ENCODE measurements at places on chromosomes 5 and 9.

DNA sequence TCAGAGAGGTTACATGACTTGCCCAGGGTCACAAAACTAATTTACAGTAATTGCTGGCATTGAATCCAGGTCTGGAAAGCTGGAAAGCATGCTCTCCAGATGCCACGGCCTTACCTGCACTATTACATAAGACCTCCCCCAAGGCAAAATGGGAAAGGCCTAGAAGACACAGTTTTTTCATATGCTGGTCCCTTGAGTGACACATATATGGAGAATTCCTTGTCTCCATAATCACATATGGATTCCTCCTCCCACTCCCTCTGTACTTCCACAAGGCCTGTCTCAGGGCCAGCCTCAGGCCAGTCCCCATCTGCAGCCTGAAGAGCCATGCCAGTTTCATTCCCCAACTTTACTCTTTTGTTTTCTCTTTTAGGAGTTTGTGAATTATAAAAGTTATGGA, 28.6 kb upstream of the MEIKIN start:
- no peak for DNase-seq

- DNase-seq = no peak
Observed at GRCh38 chr5:79561525-79561893, 47.6 kb upstream of the HOMER1 start.

GRCh38 chr5:34525761-34526160, 130.4 kb upstream of the RAI14 start:
- no peak for DNase-seq

GRCh38 chr5:122141751-122142150, 12.4 kb downstream of the ZNF474 start:
- no peak for DNase-seq

GRCh38 chr5:101580591-101580990, 677.5 kb upstream of the ST8SIA4 start:
- no peak for DNase-seq

GRCh38 chr5:73820326-73820725, 194.3 kb downstream of the ARHGEF28 start:
- DNase-seq = no peak

DNA sequence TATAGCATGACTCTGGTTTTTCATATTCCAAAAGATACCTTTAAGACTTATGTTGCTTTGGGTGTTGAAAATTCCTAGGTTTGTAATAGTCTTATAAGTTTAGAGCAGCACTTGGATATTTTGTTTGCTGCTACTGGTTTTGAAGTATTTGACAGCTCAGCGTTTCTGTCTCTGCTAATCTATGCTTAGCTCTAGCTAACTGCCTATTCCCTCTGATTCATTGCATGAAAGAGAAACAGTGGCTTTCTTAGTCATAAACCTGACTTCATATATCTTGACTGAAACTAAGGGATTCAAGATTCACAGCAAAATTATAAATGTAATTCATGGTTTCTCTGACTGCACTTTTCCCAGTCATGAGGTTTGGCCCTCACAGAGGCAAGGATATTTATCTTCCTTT, 35.6 kb upstream of the ANXA1 start:
- DNase-seq = no peak

DNA sequence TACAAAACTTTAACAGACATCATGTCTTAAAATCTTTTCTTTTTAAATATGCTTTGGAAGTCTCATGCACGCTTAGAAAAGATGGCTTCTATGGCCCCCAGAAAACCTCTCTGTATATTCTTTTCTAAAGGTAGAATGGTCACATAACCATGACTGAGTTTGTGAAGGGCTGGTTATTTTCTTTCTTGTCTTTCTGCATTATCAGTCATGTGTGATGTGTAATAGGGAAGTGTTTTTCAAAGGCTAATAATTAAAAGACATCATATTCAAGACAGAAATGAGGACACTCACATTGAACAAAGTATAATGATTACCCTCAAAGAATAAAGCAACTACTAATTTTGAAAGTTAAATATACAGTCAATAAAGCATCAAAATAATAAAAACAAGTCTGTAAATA, 253.4 kb downstream of the TRPM3 start:
- no peak for DNase-seq

DNA sequence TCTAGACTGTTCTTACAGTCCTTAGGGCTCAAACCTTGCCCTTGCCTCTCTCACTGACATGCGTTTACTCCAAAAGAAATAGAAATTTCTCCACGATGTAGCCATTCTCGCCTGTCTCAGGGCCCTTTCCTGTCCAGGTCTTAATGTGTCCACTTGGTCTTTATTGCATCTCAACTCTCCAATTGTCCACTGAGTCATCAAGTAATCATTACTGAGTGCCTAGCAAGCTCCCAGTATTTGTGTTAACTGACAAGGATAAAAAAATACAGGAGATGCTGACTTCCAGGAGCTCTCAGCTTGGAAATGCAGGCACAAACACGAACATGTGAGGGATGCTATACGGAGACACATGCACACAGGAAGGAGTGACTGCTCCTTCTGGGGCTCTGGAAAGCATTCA, 147.3 kb downstream of the ARSB start:
- DNase-seq = no peak

- DNase-seq = no peak
Observed at GRCh38 chr5:95876782-95877181, 54.3 kb upstream of the GLRX start.

DNA sequence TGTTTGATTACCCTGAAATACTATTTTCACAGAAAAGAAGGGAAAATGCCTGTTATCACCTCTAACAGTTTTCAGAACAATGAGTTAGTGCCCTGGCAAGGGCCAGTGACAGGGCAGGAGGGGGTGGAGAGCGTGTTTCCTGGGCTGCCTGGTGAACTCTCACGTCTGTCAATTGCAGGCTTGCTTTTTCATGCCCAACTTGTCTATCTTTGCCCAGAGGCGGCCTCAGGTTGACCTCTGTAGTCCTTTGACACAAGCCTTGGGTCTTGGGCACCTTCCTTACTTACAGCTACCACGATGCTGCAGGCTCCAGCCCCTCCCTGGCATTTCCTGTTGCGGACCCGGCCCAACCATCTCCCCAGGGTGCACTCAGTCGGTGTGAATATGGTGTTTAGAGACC, 2.2 kb upstream of the CEL start:
- DNase-seq = no peak

DNA sequence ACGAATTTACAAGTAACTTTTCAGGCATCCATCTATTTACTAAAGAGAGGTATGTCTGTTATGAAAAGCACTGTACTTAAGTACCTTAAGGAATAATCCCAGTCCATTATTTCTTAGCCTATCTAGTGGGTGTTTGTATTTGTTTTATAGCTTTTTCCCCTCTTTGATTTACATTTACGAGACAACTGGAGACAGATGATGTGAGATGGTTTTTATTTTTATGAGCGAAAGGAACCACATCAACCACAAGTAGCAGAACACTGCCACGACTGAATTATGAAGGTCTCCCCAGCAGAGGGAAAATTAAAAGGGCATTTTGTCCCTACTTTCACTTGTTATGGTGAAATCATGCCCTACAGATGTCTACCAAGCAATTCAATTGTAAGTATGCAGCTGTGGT, 357.8 kb downstream of the NFIB start:
- DNase-seq = no peak

GRCh38 chr5:107542831-107543231, 127.9 kb downstream of the EFNA5 start:
- DNase-seq = no peak

GRCh38 chr5:170747357-170747756, 36.2 kb upstream of the GABRP start:
- DNase-seq = no peak

DNA sequence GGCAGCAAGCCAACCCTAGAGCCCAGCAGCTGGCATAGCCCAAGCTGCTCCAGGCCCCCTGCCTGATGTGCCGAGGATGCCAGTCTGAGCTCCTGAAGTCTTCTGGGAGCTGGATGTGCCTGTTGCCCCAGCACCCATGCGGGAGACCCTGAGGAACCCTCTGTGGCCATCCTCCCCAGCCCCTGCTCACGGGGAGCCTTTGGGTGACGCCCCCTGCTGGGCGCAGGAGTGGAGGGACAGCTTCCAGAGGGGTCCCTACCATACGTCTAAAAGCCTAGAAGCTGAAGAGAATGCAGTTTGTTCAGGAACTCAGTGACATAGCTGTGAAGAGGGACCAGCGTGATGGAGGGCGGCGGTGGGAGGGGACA, 33.1 kb upstream of the MVB12B start:
- no peak for DNase-seq

DNA sequence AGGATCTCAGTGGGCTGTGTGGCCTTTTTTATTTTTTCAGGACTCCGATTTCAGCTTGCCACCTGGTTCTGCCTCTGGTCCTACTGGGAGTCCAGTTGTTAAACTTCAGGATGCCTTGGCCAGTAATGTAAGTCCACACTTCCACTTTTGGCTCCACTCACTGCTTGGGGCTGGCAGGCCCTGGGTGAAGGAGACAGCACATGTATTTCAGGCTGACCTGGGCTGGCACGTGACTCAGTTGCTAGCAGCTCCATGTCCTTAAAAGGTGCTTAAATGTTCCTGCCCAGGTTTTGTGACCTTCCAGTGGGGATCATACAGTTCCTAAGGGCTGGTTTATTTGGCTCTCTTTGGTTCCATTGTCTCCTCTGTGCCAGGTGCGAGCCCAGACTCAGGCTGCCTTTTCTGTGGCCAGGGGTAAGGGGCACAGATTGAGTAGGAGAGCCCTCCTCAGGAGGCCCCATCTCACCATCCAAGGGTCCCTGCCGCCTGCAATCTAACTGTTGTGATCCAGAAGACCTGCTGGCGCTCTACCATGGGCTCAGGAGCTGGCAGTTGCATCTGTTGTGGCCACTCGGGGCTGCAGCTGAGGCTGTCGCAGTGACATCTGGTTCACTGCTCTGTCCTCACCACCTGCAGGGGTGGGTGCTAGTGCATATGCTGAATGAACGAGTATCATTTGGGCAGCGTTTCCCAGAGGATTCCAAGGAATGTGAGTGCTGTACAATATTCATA, 19.2 kb upstream of the POMT1 start:
- DNase-seq = no peak

- DNase-seq = no peak
Observed at GRCh38 chr9:98607787-98608186, 100.9 kb downstream of the GABBR2 start.

- DNase-seq = no peak
Observed at GRCh38 chr5:118619823-118620222, 368.5 kb downstream of the DTWD2 start.

DNA sequence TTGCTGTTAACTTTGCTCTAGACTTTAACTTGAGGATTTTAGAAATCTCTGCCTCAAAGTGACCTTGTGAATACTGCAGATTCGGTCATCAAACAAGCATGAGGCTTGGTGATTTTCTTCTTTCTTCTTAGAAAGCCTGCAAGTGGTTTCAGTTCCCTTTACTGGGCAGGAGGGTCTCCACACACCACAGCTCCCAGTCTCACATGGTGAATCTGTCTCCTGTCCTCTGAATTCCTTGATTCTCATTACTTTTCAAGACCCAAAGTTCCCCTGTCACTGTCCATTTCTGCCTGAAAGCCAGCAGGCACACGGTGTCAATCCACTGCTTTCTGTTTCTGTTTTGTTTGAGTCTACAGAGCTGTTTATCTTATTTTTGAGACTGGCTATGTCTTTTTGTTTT, 14.1 kb downstream of the HSPB3 start:
- no peak for DNase-seq

DNA sequence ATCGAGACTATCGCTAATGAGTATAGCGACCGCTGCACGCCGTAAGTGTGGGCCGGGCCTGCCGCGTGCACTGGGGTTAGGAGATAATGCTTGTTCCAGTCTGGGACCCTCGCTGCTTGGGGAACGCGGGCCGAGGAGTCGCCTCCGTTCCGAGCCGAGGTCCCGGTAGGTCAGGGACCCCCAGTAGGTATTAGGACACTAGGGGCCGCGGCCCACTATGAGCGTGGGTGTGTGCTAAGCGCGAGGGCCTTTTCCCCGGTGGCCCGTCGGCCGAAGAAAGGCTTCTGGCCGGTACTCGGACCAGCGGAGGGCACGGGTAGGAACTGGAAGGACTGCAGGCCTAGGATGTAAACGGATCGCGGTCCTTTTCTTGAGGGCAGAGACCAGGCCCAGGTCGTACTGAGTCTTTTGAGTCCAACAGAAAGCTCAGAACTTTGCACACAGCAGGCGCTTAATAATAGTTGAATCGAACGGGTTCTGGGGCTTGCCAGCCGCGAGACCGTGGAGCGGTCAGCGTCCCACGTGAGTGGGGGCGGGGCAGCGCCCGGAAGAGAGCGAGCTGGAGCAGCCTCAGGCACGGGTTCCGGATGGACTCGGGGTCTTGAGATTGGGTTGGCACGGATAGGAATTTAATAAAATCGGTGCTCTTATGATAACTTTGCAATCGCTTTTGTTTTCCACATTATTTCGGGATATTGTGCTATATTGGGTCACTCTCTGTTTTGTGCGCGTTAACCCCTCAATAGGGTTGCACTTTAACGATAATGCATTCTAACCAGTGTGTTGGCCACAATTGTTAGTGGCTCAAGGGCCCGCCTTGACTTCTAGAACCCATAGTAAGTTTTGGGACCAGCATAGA, 733 bp downstream of the HSPA4 start:
- peak; percentile 59 for DNase-seq

GRCh38 chr9:35840881-35841644, 12.0 kb downstream of the TMEM8B start:
- no peak for DNase-seq

- DNase-seq = no peak
Observed at GRCh38 chr5:41364346-41364745, 146.1 kb downstream of the PLCXD3 start.

DNA sequence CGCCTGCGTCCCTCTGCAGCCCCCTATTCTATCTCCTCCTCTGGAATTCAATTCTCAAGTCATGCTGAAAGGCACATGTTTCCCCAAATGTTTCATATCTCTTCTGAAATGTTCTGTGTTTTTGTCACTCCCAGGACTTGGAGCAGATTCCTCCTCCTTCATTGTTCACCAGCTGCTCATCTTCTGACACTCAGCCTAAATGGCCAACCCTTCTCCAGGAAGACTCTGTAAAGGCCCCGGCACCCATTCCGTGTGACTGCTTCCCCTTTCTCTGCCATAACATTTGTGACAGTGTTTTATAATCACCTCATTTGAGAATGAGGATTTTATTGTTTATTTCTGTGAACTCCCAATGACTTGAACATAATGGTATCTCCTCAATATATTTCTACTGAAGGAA, 170.8 kb upstream of the ADAMTS16 start:
- no peak for DNase-seq

GRCh38 chr9:109887079-109887478, 107.1 kb downstream of the PALM2AKAP2 start:
- no peak for DNase-seq

DNA sequence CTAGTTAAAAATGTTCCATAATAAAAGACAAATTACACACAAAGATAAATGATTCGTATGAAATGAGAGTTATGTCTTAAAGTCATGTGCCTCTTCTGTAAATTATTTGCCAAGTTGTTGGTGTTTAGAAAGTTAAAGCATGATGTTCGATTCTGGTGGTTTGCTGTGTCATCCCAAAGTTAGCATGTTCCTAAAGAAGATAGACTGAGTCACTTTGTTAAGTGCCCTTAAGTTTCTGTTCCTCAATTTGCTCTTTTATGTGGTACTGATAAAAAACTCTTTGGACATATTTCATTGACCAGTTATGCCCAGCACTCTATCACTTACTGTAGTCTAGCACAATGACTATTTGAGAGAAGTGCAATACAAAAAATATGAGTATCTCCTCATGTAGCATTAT, 366.9 kb upstream of the ZNF608 start:
- no peak for DNase-seq

All from stimulated activated CD8-positive, alpha-beta memory T cell treated with anti-CD3 and anti-CD28 coated beads, Interleukin-7, amount 100 ng/mL, for 48 hours (primary cell).